Central memory CD8-positive, alpha-beta T cell (primary cell): ENCODE measurements at places on chromosomes 13 and 19.

DNA sequence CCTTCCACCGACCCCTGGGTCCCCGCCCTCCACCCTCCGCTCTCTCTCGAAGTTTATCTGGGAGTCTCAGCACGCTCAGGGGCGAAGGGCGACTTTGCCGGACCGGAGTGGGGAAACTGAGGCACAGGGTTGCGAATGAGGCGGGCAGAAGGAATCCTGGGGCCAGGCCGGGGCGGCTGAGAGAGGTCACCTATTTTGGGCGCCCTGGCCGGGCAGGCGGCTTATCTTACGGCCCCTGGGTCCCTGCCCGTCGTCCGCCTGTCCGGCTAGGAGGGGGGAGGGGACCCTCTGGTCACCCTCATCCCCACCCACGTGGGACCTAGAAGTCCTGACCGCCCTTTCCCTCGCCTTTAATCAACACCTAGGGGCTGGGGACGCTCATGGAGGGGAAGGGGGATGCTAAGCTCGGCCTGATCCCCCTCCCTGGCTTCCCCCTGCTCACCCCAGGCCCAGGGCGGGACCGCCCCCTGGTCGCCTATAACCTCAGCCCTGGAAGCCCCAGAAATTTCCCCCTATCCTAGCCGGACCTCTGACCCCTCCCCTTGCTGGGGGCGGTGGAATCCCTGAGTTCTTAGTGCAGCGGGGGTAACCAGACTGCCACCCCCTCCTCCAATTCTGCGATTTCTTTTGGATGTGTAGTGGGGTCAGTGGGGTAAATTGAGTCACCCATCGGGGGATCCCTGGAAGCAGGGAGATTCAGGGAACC lies 556 bp downstream of the TRIP10 start:
- DNase-seq, result no peak

- DNase-seq, result no peak
Observed at GRCh38 chr19:44908836-44909261, 3.3 kb downstream of the APOE start.

- no peak for DNase-seq
Observed at GRCh38 chr13:20118268-20119140, 42.3 kb downstream of the GJA3 start.

GRCh38 chr13:79987323-79987722 lies 353.6 kb downstream of the SPRY2 start:
- DNase-seq, result no peak

DNA sequence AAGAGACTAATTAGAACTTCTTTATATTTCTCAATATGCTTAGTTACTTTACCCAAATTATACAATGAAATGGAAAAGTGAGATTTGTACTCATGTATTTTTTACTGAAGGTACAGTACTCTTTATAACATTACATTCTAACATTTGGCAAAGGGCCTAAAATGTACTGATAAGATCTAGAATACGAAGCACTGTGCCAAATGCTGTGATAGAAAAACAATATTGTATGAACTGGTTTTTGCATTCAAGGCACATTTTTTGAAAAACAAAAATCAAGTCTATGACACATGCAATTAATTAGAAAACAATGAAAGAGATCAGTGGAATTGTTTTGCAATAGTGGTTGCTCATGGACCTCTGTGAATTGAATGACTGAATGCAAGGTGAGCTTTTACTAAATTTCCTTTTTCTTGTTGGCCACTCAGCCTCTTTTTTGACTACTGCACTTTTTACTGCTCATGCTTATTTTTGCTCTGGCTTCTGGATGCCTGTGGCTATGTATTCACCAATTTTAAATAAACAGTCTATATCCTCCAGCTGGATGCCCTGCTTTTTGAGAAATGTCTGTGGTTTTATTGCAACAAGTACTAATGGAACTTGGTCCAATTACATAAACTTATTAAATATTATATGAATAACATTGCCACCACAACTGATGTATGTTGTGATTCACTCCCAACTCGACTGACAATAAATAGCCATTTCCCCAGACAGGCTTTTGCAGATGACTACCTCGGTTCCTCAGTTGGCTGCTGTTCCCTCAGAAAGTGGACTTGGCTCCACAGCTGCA lies 41.4 kb upstream of the OBI1 start:
- no peak for DNase-seq

- no peak for DNase-seq
Observed at GRCh38 chr19:46471811-46472543, 614 bp upstream of the PNMA8A start.

GRCh38 chr19:42325896-42326771 lies 699 bp downstream of the MEGF8 start:
- DNase-seq, result no peak

- DNase-seq, result no peak
Observed at GRCh38 chr19:58003174-58003828, 681 bp upstream of the ZNF606 start.

DNA sequence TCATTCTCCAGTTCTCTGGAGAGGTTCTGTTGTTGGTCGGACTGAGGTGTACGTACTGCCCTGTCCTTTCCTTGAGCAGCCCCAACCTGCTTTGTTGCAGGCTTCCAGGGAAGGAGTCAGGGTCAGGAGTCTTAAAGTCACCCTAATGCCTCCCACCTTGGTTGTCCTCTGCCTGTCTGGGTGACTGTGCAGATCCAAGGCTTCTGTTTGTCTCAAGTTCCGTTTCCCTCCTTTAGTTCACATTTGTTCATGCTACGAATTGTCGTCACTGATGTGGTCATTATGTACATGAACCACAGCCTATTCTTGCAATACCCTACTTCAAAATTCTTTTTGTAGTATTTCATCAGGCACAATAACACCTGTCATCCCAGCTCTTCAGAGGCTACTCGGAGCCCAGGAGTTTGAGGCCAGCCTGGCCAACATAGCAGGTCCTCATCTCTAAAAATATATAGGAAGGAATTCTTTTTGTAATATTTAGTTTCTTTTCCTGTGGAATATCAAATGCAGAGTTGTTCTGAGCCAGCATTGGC lies 7.4 kb downstream of the ZNF586 start:
- no peak for DNase-seq

DNA sequence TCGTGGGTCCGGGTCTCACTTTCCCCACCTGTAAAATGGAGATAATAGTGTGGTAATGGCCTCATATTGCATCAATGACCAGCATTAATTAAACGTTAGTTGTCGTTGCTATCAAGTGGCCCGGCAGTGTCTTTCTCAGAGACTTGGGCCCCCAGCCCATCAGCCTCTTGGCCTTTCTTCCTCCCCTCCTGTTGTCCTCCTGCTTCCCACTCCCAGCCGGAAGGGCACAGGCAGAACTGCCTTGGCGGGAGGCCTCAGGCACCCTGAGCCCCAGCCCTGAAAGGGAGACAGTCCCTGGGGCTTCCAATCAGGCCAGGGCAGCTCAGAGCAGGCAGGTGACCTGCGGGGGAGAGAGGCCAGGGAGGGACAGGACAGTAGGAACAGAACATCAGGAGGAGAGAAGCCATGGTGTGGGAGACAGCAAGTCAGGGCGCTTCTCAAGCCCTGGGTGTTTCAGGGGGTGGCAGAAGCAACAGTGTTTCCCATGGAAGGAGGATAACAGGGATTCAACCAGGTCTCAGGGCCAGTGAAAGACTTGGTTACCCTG lies 4.6 kb downstream of the MARK4 start:
- no peak for DNase-seq

- DNase-seq, result no peak
Observed at GRCh38 chr13:46606970-46607369, 54.0 kb downstream of the LRCH1 start.

GRCh38 chr19:8336072-8336569 lies 6.9 kb downstream of the KANK3 start:
- DNase-seq, result no peak

DNA sequence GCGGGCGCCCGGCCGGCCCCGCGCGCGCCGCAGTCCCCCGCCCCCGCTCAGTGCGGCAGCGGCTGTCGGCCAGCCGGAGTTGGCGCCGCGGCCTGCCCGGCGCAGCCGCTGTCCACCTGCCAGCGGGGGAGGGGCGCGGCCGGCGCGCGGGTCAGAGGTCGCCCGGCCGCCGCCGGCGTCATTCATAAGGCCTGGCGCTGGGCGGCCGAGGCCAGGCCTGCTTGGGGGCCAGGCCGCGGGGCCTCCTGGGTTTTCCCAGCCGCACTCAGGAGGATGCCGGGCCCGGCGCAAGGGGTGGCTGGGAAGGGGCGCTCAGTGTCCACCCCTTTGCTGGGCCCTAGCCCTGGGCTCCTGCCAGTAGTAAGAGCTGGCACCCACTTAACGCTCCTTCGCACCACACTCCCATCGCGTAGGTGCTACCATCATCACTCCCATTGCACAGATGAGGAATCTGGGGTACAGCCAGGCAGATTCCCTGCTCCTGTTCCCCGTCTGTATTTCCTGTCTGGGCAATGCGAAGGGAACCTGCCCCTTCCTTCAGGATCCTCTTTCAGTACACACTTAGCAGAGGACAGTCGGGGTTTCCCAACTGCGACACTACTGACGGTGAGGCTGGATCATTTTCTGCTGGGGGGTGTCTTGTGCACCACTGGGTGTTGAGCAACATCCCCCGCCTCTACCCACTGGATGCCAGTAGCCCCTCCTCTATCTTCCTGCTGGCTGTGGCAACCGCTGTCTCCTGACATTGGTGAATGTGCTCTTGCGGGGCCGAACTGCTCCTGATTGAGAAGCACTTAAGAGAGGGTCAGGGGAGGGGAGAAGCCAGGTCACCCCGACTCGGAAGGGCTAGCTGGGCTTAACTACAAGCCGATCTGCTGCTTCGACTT lies 846 bp upstream of the PRKACA start:
- DNase-seq, result peak; percentile 27

DNA sequence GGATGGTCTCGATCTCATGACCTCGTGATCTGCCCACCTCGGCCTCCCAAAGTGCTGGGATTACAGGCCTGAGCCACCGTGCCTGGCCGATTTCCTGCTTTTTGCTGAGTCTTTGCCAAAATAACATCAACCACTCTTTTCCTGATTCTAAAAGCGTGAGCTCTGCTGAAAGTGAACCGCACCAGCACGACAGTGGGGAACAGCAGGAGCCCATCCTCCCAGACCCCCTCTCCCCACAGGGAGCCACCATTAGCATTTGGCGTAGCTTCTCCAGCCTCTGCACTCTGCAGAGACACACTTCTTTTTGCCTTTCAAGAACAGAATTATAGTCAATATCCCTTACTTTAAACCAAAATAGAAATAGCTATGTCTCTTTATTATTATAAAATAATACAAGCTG lies 41.3 kb downstream of the MYH14 start:
- no peak for DNase-seq

DNA sequence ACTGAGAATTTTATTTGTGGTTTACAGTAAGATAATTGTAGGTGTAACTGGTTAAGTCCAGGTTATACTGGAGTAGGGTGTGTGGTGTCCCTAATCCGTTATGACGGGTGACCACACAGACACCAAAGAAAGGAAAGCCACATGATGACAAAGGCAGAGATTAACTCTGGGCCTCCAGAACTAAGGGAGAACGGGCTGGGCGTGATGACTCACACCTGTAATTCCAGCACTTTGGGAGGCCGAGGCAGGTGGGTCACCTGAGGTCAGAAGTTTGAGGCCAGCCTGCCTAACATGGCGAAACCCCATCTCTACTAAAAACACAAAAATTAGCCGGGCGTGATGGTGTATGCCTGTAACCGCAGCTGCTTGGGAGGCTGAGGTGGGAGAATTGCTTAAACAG lies 10.2 kb upstream of the FUT2 start:
- no peak for DNase-seq

DNA sequence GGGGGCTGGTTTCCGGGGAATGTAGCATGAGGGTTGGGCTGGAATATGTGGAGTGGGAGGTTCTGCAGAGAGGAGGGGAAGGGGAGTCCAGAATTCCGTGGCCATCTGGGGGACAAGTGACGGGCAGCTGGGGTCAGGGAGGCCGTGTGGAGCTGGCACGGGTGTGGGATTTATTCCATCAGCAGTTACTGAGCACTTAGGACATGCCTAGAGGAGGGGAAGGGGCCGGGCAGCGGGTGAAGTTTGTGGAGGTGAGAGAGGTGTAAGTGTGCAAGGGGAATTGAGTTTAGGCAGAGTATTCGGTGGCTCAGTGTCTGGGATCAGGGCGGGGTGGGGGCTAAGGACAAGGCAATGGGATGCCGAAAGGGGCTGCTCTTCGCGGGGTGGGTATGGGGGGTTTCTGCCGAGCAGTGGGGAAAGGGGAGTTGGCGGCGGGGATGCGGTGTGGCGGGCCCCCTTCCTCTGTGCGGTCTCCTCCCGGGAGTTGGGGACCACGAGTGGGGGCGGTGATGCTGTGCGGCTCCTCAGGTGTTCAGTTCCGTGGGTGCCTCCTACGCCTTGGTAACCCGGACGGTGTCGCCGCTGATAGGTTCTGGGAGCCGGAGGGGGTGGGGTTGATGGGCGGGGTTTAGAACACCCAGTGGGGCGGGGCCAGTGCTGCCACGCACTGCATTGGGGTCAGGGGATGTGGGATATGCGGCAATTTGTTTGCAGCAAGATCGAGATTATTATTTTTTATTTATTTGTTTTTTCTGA lies 5.4 kb downstream of the CCDC61 start:
- no peak for DNase-seq

DNA sequence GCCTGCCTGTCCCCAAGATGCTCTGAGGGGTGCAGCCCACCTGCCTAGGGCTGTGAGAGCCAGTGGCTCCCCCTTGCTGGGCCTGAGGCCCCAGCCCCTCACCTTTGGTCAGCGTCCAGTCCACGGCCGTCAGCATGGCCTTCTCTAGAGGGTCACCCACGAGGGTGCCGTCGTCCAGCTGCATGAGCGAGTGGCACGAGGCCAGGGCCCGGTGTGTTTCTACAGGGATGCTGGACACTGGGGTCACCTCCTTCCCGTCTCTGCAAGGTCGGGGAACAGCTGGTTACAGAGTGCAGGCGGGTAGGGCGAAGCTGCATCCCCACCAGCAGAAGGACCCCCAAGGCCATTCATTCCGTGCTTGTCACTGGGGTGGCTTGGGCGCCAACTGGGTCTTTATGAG lies 9.0 kb downstream of the ATP13A1 start:
- DNase-seq, result no peak

- DNase-seq, result no peak
Observed at GRCh38 chr13:50531917-50532899, 311.3 kb downstream of the DLEU7 start.

DNA sequence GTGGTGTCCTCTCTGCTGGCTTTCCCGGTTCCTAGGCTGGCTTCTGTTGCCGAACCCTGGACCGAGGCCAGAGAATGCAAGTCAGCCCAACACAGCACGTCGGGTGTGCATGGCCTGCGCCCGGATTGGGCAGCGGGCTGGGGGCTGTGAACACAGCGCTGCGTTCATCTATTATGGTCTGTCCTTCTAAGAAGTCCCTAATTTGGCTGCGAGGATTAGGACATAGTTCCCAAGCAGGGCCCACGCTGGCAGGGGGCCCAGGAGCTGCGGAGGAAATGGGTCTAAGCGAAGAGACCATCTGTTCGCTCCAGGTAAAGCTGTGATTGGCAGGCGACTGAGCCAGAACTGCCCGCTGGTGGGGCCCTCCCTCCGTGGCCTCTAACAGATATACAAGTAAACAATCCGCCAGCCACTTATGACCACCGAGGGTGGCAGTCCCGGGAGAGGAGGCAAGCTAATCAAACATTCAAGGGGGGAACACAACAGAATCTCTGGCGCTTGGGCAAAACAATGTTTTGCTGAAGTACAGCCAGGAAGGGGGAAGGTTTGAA lies 6.0 kb downstream of the SYCE2 start:
- DNase-seq, result no peak

- DNase-seq, result no peak
Observed at GRCh38 chr13:90154311-90154960, 1193.1 kb upstream of the MIR17HG start.

GRCh38 chr13:94712812-94713560 lies 641 bp upstream of the SOX21 start:
- DNase-seq, result no peak

- DNase-seq, result no peak
Observed at GRCh38 chr19:32692727-32693061, 1.1 kb downstream of the NUDT19 start.

GRCh38 chr13:70708775-70709174 lies 600.5 kb upstream of the KLHL1 start:
- DNase-seq, result no peak
